Left forelimb (tissue), 1 donor: ENCODE measurements at places on chromosomes 2 and 18.

DNA sequence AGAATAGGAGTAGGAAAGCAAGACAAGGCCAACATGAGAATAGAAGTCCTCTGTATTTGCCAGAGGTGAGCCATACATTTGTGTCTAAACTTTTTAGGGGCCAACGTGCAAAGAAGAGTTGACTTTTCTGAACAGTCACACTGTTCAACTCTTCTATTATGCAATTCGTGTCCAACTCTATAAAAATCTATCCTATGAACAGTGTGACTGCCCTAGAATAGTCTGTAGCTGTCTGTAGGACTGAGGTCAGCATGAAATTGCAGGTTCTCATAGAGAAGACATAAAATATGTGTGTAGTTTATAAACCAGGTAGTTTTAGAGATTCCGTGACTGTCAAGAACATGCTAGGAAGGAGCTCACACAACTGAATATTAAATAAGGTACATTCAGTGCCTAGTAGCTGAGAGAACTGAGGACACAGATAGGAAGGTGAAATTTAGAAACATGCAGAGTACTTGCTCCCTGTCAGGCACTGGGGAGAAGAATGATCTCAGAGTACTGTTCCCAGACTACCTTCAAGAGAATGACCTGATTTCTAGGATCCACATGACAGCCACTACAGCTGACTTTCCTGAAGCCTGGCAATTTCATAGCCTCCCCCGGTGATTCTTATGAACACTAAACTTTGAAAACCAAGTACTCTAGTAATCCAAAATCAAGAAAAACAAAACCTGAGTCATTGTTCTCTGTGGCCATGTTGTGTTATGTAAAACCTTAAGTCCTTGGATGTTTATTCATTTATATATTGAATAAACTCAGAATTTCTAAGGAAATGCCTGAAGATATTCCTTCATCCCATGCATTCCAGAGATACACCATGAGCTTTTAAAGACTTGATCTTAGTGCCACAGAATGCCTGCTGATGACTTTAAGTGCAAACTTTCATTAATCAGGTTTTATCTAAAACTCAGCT, 201.5 kb upstream of the BOD1L2 start:
- no peak for DNase-seq

DNA sequence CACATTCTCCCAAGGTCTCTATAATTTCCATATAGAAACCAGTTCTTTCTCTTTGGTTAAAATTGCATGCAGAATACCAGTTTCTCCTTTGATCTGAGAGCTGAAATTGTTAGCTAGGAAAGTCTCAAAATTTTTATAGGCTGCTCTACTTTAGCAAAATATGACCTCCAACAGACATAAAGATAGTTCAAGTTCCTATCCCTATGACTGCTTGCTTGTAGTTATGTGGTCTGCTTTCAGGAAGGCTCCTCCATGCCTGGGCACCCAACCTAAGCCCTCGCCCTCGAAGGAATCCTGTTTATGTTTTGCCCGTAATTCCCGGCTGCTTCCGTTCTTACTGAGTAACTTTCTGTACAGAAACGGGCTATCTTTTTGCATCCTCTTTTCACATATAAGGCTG, 28.0 kb upstream of the LTBP1 start:
- DNase-seq: no peak

GRCh38 chr2:95264624-95265023, 9.6 kb upstream of the PROM2 start:
- peak; percentile 60 for DNase-seq

DNA sequence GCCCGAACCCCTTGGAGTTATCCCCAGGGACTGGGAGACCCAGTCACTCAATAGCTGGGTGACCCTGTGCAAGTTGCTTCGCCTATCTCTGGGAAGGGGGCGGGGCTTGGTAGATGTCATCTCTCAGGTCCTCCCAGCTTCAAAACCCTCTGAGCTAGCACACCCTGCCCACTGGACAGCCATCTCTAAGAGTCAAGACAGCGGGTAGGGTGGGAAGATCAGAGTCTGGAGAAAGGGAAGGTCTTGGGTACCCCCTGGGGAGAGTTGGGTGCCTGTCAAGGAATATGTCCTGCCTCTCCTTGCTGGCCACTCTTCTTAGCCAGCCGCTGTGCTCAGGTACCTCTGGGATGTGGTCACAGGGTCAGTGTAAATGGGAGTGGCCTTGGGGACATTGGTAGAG, 8.0 kb downstream of the GLI2 start:
- DNase-seq: peak; percentile 25

- no peak for DNase-seq
Observed at GRCh38 chr2:201574766-201575165, 68.5 kb downstream of the TMEM237 start.

DNA sequence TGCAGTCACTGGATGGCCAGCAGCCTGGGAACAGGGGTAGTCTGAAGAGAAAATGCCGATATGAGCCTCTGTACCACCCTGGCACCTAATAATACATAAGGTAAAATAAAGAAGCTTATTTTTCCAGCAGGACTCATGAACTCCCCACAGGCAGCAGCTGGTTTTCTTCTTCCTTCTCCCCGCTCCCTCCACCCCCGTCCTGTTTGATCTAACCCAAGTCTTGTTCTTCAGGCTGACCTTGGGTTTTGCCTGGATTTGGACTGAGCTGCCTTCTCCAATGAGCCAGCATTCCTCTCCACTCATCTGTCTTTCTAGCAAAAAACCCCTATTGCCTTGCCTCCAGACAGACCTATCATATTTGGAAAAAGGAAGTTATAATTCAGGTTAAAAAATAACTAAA, 111.8 kb downstream of the CELF4 start:
- DNase-seq: no peak

GRCh38 chr18:31658670-31659575, 25.5 kb downstream of the B4GALT6 start:
- no peak for DNase-seq

DNA sequence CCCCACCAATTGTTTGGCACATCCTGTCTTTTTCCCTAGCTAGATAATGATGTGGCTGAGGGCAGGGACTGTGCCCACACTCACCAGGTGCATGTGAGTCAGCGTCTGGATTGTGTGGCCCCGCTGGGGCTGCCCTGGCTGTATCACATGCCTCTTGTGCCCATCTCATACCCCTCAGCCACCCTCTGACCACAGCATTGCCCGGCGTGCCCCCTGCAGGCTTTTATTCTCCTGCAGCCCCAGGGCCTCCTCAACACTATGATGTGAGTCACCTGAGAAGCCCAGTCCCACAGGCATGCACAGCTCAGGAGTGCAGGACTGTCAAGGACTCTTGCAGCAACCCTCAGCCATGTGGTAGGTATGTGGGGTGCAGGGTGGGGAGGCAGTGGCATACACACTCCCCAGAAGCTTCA, 14.8 kb upstream of the STEAP3 start:
- DNase-seq: no peak

GRCh38 chr2:43343573-43344304, 117.3 kb upstream of the ZFP36L2 start:
- DNase-seq: no peak

DNA sequence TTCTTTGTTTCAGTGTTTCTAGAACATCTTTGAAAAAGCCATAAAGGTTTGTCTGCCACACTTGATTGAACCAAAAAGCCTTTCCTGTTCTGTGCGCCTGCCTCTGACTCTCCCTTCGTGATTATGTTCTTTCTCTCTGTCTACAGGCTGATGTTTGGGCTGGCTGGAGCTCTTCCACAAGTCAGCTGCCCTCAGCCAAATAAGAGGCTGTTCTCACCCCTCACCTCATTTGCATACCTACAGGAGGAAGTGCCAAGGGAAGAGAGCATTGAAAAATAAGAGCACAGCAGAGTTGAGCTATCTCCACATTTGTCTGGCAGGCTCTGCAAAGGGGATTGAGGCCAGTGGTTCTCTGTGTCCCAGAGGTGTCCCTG, 15.8 kb downstream of the INPP5D start:
- DNase-seq: peak; percentile 25

DNA sequence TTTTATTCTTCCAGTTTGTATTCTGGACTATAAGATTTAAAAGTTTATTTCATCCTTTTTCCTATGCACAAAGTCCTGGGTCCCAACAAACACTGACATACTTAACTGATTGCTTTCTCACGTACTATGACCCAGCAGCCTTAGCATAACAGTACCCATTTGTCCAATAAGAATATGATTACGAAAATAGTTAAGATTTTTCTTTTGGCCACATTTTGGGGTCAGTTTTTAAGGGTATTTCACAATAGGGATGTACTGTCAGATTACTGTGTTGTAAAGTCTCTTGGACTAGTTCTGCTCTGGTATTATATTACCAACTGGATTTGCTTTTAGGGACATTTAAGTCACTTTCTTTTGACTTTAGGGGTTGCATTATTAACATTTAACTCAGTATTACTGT, 46.1 kb downstream of the TTC39C start:
- no peak for DNase-seq

DNA sequence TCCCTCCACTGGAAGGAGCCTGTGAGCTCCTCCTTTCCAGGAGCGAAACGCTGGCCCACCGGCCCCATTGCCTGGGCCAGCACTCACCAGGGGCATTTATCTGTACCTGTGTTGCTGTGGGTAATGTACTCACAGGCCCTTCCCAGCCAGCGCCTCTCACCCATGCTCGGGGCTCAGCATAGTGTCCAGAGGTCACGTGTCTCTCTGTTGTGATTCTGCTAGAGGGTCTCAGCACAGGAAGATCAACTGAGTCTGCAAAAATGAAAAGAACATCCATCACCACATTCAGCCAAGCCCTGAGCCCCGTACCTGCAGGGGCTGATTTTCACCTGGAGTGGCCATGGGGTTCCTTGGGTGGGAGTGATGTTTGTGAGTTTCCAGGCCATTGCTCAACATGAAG, 103.1 kb upstream of the TPO start:
- no peak for DNase-seq

GRCh38 chr2:234399451-234400246, 97.2 kb downstream of the ARL4C start:
- DNase-seq: no peak

- DNase-seq: peak; percentile 61
Observed at GRCh38 chr2:25380586-25381375, 39.1 kb upstream of the DNMT3A start.

GRCh38 chr2:174603280-174603679, 5.7 kb upstream of the WIPF1 start:
- DNase-seq: no peak

DNA sequence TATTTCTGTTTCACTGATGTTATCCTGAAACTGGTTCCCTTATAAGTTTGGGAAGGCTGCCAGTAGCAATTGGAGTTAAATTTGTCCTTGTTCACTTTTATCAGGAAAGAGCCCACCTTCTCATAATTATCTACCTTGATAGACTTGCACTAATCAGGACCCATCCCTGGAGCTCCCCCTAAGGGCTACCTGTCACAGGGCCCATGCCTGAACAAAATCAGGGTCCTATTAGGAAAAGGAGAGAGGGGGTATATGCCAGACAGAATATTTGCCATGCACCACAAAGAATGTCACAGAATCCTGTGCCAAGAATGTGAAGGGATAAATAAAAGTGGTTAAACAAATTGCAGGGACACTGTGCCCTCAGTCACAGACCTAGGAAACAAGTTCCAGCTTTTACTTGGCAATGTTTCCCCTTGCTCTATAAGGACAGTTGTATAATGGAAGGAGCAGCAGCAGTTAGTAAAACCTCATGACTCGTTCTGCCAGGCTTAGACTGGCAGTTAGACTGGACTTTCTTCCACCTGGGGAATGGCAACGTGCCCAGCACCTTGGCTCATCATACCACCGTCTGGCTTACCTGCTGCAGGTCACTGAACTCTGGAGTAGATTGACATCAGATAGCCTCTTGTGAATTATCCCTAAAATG, 32.3 kb upstream of the VWC2L start:
- DNase-seq: no peak

DNA sequence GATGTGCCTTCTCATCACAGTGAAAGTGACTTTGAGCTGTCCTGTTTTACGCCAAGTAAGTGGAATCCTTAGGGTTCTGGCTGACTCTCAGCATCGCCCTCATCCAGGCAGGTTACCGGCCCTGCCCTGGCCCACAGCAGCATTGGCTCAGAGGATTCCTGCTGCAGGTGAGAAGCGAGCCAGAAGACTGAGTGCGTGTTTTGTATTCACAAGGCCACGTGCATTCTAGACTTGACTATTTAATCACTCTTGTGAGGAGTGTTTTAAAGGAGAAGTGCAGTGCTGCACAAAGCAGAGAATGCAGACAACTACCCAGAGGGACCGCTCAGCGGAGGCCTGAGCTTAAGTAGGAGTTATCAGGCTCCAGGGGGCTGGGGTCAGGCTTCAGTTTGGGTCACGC, 48.3 kb downstream of the LAMA3 start:
- DNase-seq: no peak

DNA sequence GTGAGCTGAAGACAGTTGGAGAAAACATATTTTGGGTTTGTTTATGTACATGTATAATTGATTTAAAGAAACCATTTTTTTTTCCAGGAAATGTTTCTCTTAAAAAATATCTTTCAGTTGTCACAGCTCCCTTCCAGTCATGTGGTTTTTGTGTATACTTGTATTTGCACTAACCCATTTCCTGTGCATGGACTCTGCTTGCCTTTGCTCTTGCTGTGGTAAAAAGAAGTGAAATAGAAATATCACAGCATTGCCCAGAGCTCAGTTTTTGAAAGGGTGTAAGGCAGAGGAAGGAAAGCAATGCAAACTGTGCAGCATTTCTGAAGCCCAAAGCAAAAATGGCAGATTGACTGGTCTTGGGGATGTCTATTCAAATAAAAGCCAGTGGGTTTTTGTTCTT, 10.4 kb upstream of the DOCK10 start:
- no peak for DNase-seq

DNA sequence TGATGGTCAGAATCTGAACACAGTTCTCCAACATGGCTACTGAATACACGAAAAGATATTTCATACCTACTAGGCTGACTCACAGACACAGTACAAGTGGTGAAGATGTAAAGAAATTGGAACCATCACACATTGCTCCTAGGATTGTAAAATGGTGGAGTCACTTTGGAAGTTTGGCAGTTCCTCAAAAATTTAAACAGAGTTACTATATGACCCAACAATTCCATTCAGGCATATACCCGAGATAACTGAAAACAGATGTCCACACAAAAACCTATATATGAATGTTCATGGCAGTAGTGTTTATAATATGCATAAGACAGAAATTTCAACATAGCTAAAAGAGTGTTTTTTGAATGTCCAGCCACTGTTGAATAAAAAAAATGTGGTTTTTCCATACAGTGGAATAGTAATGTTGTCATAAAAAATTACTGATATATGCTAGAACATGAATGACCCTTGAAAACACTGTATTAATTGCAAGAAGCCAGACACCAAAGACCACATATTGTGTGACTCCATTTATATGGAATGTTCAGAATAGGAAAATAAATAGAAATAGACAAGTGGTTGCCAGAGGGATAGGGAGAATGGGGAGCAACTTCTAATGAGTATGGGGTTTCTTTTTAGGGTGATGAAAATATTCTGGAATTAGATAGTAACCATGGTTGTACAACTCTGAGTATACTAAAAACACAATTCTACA, 10.1 kb downstream of the RMP24 start:
- DNase-seq: no peak

- no peak for DNase-seq
Observed at GRCh38 chr2:62055724-62056336, 140.1 kb upstream of the B3GNT2 start.

- DNase-seq: no peak
Observed at GRCh38 chr2:172693037-172693436, 42.6 kb upstream of the RAPGEF4 start.

- DNase-seq: no peak
Observed at GRCh38 chr2:173359231-173359630, 4.6 kb downstream of the CDCA7 start.

GRCh38 chr18:10660179-10660884, 134.5 kb downstream of the NAPG start:
- DNase-seq: no peak

GRCh38 chr2:233129351-233129978, 69.3 kb downstream of the INPP5D start:
- no peak for DNase-seq
